ENCODE measurements at places on chromosomes 7 and 10. TPM values are rescaled to one million over a fixed set of nuclear protein-coding genes. Genes with fewer than 3 reads are reported as not detected.

The ATP5F1C gene
- 163 TPM for total RNA-seq

The OR2A42 gene
- not detected for total RNA-seq

The TAS2R4 gene
- total RNA-seq, result 2.2 TPM

The DNA2 gene
- 5.2 TPM for total RNA-seq

The TMEM273 gene
- total RNA-seq, result 63.1 TPM

- H3K27me3 ChIP-seq, result no peaks in the 10 kb centered on the region
- peaks cover 4% of the 10 kb centered on the region for H3K4me1 ChIP-seq
- H3K4me3 ChIP-seq, result no peak overlapping the region
- no peak overlapping the region for H3K27ac ChIP-seq
- no peak for DNase-seq
These were observed 56.3 kb downstream of the ASB13 start for GRCh38 chr10:5609952-5610616.

- DNase-seq, result peak; percentile 40
- no peak overlapping the region for H3K4me3 ChIP-seq
- H3K36me3 ChIP-seq, result no peaks in the 10 kb centered on the region
- H3K27me3 ChIP-seq, result no peaks in the 10 kb centered on the region
- no peak overlapping the region for H3K27ac ChIP-seq
These were observed 39.4 kb upstream of the RET start for GRCh38 chr10:43037440-43037839.

DNA sequence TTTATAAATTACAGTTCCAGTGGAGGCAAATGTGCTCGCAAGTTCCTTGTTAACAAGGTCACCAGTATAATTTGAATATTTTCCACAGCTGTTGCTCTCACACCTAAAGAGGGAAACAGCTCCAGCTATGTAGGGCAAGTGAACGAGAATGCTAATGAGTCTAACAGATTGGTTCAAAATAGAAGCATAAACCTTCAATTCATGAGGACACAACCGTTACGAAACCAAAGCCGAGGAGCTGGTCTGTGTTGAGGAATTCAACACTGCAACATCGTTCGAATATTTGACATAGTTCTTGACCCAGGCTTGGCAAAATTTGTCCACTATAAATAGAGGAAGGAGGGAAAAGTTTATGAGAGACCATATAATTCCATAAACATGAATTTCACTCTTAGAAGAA, 161.3 kb downstream of the KLF6 start:
- no peak for DNase-seq
- H3K27me3 ChIP-seq, result no peaks in the 10 kb centered on the region
- H3K27ac ChIP-seq, result no peak overlapping the region
- H3K4me1 ChIP-seq, result no peaks in the 10 kb centered on the region

DNA sequence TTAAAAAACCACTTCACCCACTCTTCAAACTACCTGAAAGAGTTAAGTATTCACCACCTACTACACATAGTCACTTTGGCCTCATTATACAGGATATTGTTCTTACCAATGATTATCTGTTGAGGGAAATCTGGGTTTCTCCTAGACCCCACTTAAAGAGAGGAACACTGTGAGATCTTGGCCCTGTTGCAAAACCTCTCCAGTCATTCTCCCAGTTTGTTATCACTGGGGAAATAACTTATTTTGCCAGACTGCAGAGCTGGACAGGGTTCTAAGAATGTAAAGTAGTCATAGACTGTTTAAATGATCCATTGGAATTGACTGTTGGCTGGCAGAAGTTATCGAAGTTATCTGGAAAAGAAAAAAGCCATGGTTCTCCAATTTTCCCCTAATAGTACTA, 143.8 kb downstream of the HGF start:
- H3K4me1 ChIP-seq, result no peaks in the 10 kb centered on the region
- no peak overlapping the region for H3K4me3 ChIP-seq
- no peak for DNase-seq

All from upper lobe of right lung (tissue), 1 donor.